A549 treated with Hydrocortisone at 1 μM for 4 hours (cell line): ENCODE measurements at places on chromosomes 3 and 15. TPM values are rescaled to one million over a fixed set of nuclear protein-coding genes. Genes with fewer than 3 reads are reported as not detected.

MKRN3 gene
- total RNA-seq, result 1.6 to 2.8 TPM (median 2.2 TPM) in 5 replicates

RARRES1 gene
- total RNA-seq, result 6.8 to 10.6 TPM (median 8.7 TPM) in 5 replicates

MYL3 gene
- 0.14 to 0.21 TPM (median 0.17 TPM) in 4 of 5 replicates, not detected in the other for total RNA-seq

CLDN16 gene
- total RNA-seq, result 0.03 to 0.14 TPM (median 0.08 TPM) in 3 of 5 replicates, not detected in the others

IQCB1 gene
- 9.9 to 11.8 TPM (median 10.2 TPM) in 5 replicates for total RNA-seq

PLCB2 gene
- total RNA-seq, result 0.67 to 1.1 TPM (median 0.85 TPM) in 5 replicates
